NCI-H1694 (cell line): ENCODE measurements at places on chromosomes 5 and 9.

DNA sequence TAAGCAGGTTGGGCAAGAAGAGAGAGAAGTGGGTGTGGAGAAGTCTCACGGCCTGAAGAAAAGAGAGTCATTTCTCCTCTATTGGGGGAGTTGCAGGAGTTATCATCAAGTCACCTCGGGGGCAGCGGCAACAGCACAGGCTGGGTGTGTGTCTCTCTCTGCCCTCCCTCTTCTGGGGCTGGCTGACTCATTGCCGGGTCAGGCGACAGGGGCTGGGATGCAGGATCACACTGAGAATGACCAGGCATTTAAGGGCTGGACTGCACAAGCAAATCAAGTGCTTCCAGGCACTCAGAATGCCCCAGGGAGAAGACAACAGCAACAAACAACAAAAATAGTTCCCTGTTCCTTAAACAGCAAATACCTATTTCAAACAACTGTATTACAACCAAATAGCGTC is 6.3 kb upstream of the EQTN start:
- no peak for DNase-seq

GRCh38 chr9:82445556-82445955 is 457.0 kb downstream of the SPATA31D1 start:
- DNase-seq = no peak

GRCh38 chr5:154475591-154476353 is 2.3 kb downstream of the HAND1 start:
- no peak for DNase-seq

DNA sequence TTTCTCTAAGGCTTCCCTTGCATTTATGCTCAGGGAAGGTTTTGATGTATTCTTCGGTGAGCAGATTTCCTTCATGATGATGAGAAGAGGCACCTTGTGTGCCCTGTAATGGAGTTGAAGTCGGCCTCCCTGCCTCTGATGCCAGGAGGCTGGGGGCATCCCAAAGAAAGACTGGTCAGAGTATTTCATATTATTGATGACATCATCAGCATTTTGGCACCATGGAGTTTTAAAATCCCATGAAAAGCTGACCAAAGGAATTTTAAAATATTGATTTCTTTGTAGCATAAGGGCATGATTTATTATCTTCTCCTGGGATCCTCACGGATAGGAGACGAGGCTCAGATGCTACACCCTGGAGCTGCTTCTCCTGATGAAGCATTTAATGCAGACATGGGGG is 231.2 kb upstream of the IRX1 start:
- no peak for DNase-seq

DNA sequence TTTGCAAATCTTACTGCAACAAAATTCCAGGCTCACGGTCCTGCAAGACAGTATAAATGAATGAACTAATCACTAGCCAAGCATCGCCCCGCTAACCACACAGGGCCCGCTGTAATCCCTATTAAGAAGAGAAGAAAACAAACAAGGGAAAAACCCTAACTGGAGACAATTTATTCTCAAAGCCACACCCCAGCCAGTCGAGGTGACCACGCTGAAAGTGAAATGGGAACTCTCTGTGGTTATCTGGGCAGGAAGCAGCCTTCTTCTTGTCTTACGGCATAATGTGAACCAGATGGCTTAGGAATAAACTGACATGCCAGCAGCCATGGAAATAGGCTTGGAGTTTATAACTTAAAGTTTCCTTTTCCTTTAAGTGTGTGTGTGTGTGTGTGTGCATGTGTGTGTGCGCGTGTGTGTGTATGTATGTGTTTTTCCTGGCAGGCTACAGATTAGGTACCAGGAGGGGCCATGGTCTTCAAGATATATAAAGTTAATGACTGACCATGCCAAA is 120.2 kb downstream of the SEMA6A start:
- DNase-seq = no peak

GRCh38 chr5:93163010-93163663 is 417.9 kb downstream of the NR2F1-AS1 start:
- DNase-seq = no peak

GRCh38 chr9:93674580-93675335 is 98.4 kb downstream of the PHF2 start:
- DNase-seq = no peak

- no peak for DNase-seq
These were observed 2.0 kb upstream of the CEP72 start for GRCh38 chr5:610011-610743.

DNA sequence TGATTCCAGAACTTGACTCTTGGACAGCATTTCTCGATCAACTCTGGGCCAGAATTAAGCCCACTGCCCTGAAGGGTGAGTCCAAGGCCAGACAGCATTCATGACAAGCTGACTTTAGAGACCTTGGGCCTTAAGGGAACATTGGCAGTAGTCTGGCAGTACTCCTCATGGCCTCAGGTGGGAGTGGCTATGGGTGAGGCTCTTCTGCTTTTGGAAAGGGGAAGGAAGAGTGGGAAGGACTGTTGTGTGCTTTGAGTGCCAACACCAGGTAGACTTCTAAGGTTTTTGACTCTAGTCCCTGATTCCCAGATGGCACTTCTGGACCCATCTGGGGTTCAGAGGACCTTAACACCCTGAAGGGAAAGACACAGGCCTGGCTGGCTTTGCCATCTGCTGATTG is 530.4 kb downstream of the ACTL7B start:
- no peak for DNase-seq

- peak; percentile 15 for DNase-seq
These were observed 15.7 kb downstream of the TMEM8B start for GRCh38 chr9:35844628-35845270.
